ENCODE measurements at places on chromosomes 2 and 18.

DNA sequence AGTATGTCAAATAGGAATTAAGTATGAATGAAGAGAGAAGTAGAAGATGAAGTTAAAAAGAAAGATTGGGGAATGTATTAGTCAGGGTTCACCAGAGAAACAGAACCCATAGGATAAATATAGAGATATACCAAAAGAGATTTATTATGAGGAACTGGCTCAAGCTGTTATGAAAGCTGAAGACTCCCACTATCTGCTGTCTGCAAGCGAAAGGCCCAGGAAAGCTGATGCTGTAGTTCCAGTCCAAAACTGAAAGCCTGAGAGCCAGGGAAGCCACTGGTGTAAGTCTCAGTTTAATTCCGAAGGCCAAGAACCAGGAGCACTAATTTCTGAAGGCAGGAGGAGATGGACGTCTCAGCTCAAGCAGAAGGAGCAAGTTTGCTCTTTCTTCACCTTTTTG, 200.9 kb upstream of the FN1 start:
- DNase-seq: no peak

GRCh38 chr2:234102112-234102511, 51.6 kb downstream of the SPP2 start:
- DNase-seq: no peak

DNA sequence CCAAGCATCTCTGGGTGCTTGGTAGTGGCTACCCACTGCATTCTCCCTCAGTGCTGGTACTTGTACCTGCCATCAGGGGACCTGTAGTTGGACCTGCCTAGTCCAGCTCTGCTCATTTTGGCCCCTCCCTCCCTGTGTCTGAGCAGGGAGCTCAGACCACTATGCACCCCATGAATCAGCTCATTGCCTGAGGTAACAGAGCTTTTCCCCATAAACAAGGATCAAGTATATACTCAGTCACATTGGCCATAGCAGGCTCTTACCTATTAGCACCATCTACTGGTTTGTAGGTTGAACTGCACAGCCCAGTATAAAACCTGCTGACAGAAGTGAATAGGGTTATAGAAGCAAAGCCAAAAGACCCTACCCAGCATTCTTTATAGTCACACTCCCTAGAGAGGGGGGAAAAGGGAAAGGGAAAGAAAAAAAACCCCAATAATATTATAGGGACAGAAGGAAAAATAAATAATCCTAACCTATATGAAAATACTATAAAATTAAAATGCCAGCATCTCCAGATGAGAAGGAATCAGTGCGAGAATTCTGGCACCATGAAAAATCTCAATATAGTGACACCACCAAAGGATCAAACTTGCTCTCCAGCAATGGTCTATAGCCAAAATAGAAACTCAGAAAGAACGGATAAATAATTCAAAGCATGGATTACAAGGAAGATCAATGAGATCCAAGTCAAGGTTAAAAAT, 6.9 kb upstream of the FLACC1 start:
- no peak for DNase-seq

GRCh38 chr2:166148500-166149400, 20.9 kb upstream of the SCN1A start:
- DNase-seq: no peak

DNA sequence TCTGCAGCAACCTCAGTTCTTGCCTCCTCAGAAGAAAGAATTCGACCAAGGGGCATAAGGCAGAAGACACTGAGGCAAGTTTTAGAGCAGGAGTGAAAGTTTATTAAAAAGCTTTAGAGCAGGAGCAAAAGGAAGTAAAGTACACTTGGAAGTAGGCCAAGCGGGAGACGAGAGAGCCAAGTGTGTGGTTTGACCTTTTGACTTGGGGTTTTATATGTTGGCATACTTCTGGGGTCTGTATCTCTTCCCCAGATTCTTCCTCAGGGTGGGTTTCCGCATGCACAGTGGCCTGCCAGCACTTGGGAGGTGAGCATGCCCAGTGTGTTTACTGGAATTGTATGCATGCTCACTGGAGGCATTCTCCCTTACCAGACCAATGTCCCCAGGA, 59.3 kb upstream of the ANKRD44 start:
- no peak for DNase-seq

Measured in activated CD4-positive, alpha-beta T cell treated with anti-CD3 and anti-CD28 coated beads, Interleukin-2, amount 50 U/mL, for 48 hours (primary cell).